ENCODE measurements at places on chromosomes 2 and 18.
A peak's percentile ranks its signal among the peaks of the same experiment; 100 is the strongest.

DNA sequence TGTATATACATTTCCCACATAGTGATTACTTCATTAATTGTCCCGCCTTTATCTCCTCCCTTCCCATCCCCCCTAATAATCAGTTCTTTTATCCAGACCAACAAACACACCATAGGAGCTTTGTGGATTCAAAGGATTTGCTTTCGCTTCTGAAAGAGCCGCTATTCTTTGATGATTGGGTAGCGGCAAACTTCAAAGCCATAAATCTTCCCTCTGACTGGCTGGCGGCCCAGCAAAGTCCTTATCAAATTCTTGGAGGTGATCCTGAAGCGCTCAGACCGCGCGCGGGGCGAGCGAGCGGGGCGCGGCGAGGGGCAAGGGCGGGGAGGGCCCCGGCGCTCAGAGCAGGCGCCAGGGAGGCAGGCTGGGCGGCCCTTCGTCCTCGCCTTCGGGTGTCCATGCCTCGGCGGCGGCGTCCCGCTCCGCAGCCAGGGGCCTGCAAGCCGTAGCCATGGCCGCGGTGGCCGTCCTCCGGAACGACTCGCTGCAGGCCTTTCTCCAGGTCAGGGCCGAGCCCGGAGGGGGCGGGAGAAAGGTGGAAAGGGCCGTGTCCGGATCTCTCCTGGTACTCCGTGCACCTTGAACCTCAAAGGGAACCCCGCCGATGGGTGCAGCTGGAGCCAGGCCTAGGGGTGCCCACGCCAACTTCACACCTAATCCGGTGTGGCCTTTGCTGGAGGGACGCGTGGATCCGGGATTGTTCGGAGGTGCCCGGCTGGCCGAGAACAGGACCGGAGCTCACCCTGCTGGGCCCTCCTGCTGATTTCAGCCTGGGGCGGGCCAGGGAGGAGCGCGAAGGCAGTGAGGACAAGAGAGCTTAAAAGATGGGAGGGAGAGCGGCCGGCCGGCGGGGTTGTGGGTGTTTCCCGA lies at the start of gene SP5:
Gene SP5 (plus strand): TSS at position 276 of the 870 bp plus-strand sequence. CDS start 176 bp downstream, at position 452.
- peak; percentile 29 for DNase-seq

DNA sequence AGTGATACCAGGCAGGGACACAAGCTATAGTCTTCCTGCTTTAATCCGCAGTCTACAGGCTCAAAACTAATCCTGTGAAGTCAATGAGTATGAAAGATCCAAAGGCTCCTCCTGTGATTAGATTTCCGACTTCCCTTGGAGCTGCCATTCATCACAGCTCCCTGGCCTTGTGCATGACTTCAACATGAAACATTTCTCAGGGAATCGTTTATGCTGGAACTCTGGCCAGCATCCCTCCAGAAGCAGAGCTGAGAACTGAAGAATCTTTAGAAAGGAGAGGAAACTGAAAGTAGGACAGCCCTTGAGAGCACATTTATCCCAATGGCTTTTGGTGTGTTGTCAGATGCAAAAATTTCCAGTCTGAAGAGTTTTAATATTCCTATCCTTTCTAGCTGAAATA lies 84.3 kb upstream of the SESTD1 start:
- DNase-seq = no peak

GRCh38 chr2:207635468-207636200 lies 10.4 kb upstream of the METTL21A start:
- DNase-seq = no peak

GRCh38 chr18:35818353-35818667 lies 154.2 kb upstream of the RMP24 start:
- no peak for DNase-seq

DNA sequence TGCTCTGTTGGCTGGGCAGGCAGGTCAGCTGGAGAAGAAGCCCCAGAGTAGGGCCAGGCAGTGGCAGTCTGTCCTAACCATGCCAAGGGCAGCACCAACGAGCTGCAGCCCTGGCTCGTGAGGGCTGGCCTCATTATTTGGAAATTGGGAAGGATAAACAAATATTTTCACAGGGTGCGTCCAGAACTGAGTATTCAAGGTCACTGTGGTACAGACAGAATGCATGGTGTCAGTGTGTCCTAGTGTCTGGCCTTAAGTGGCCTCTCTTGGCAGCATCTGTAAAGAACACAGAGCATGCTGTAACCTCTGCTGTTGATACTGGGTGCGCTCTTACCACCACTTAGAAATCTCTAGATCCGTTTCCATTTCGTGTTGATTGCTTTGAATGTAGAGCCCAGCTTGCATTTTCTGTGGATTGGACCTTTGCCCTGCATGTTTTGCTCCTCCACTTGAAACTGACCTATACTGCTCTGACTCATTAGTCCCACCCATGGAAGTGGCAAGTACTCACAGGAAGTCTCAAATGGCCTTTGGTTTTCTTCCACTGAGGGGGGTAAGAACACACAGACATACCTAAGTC lies 88.2 kb downstream of the GREB1L start:
- DNase-seq = no peak

DNA sequence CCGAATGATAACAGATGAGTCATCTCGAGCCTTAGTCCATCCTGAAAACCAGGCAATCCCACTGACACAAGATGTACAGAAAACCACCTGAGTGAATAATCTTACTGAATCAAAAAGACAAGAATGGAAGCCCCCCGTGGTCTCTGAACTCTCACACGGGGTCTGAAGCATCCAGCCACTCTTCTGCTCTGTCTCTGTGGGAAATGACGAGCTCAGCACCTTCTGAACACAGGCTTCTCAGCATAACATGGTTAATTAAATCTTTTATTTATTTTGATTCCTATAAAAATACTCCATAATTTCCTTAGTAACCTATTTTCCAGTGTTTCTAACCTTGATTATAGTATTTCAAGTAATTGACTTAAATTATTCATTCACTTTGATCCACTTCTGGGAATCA lies 203.7 kb downstream of the TMEM163 start:
- no peak for DNase-seq

- no peak for DNase-seq
Observed at GRCh38 chr2:2868085-2868484, 509.5 kb downstream of the EIPR1 start.

DNA sequence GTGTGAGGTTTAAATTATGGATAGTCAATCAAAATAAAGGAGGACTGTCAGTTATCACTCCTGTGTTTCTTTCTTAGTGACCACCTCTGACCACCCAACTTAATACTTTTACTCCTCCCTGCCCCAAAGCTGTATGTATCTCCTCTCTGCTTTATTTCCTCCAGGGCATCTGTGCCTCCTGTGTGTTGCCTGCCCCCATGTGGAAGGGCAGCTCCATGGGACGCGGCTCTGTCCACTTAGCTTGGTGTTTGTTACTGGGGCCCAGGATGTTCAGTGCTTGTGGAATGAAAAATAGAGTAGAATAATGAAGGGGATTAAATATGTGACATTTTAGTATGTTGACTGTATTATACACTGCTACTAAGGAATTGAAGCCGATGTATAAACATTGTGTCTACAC lies 9.8 kb downstream of the ACP1 start:
- DNase-seq = no peak

DNA sequence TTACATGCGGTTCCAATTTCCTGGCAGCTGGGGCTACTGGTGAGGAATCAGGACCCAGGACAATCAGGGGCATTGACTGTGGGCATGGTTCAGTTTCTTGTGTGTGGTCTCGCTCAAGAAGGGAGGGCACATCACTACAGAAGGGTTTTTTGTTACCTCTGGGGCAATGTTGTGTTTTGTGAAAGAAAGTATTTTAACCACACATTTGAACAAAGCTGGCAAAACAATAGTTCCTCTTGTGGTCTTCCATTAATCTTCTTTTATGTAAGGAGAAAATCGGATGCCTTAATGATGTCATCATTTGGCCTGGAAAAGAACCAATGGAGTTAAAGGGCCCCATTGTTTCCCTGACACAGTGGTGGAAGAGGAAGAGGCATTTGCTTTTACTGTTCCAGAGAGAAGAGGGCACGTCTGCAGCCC lies 197.4 kb downstream of the SH3BP4 start:
- no peak for DNase-seq

GRCh38 chr2:147739508-147739907 lies 105.3 kb upstream of the ACVR2A start:
- DNase-seq = no peak

DNA sequence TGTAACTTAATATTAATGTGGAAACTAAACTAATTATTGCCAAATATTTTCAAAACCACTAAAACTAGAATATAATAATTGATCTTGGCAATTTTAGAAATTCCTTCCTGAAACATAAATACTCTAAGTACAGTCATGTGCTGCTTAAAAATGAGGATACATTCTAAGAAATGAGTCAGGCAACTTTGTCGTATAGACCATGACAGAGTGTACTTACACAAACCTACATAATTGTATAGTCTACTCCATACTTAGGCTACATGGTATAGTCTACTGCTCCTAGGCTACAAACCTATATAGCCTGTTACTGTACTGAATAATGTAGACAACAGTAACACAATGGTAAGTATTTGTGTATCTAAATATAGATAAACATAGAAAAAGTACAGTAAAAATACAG lies 27.6 kb downstream of the FEZ2 start:
- DNase-seq = no peak

GRCh38 chr2:21461754-21462240 lies 338.0 kb downstream of the TDRD15 start:
- no peak for DNase-seq

DNA sequence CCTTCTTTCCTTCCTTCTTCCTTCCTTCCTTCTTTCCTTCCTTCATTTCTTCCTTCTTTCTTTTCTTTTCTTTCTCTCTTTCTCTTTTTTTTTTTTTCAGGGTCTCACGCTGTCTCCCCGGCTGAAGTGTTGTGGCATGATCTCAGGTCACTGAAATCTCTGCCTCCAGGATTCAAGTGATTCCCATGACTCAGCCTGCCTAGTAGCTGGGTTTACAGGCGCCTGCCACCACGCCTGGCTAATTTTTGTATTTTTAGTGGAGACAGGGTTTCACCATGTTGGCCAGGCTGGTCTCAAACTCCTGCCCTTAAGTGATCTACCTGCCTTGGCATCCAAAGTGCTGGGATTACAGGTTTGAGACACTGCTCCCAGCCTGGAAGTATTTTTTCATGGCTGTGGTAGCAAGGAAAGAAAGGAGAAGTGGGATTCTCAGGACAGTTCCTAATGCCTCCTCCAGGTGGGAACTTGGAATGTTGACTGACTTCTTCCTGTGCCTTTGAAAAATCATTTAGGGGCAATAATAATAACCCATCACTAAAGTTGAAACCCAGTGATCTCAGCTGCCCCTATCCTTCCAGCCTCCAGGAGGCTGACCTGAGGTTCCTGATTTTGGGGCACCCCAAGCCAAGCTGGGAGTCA lies 89.3 kb upstream of the CELF4 start:
- DNase-seq = no peak

GRCh38 chr2:96408616-96409015 lies 73.0 kb downstream of the NCAPH start:
- no peak for DNase-seq

GRCh38 chr2:99066075-99066958 lies 75.2 kb upstream of the C2orf15 start:
- peak; percentile 49 for DNase-seq

DNA sequence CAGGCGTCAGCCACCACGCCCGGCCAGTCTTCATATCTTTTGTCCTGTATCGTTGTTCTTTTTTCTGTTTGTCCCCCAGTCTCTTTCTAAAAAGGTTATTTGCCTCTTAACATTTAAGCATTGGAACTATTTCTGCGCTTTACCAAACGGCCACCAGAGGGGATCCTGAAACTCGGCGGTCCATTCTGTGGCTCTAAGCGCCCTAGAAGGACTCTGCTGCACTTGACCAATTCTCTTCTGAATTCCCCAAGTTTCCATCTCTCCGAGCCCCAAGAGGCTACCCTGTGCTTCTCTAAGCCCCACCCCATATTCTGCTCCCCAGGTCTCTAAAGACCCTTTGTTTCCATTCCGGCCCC lies 33.1 kb upstream of the REG3G start:
- DNase-seq = no peak

DNA sequence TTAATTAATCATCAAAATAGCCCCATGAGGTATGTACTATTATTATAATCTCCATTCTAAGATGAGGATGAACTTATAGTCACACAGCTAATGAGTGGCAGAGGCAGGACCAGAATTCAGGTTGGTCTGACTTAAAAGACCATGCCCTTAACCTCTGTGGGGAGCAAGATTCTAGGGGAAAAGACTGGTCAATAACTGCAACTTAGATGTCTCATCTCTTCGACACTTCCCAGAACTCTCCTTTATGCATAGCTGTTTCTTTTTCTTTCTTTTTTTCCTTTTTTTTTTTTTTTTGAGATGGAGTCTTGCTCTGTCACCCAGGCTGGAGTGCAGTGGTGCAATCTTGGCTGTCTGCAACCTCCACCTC lies 66.3 kb upstream of the RTN4 start:
- DNase-seq = no peak

GRCh38 chr2:177489719-177490301 lies 97.2 kb downstream of the AGPS start:
- DNase-seq = no peak

GRCh38 chr18:39449566-39449965 lies 1884.0 kb upstream of the CELF4 start:
- no peak for DNase-seq

DNA sequence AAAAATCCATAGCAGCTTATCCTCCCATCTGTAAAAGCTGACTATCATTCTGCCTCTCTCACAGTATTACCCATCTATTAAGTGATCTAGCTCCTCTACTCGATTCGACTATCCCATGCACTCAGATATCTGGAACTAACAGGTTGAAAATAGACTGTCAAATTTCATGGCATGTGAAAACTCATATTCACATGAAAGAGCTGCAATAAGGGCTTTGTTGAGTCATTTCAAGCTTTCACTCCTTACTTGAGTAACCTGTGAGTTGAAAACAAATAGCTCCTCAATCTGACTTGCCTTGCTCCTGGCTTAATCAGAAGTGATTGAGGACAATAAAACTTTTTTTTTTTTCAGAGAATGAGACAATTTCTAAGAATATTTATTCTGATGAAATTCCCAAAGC lies 192.4 kb upstream of the ERBB4 start:
- DNase-seq = no peak

- DNase-seq = no peak
Observed at GRCh38 chr2:78261454-78261853, 739.3 kb upstream of the LRRTM4 start.

DNA sequence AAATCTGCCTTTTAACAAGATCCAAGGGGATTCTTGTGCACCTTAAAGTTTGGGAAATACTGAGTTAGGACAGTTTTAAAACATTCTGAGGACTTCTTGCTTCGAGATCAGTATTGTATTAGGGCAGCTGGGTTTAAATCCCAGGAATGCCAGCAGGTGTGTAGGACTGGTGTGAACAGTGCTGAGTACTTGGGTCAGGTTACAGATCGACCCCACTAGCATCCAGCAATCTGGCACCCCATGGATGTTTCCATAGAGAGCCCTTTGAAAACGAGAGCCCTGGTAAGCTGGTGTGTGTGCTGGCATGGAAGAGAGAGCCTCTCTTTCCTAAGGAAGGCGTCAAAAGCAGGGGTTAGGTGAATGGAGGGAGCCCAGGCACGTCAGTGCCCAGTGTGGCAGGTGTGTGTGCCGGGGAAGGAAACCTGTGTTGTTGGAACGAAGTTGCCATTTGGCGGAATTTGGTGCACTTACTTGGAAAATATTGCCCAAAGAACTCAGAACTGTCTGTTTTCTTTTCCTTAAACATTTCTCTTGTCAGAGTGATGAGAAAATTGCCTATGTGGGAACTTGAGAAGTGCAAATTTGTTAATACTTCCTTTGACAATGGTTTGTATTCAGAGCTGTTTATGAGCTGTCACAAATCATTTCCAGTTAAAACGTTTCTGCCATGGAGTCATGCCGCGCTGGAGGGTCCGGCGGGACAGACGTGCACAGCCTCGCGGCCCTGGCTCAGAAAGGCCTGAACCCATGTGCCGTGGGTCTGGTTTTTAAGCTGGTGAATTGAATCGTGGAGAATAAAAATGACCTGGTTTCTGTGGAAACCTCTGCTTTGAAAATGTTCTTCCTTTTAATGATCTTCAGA lies 38.1 kb downstream of the LDLRAD4 start:
- DNase-seq = no peak

All from stimulated activated naive CD4-positive, alpha-beta T cell (primary cell).